ELR (cell line): ENCODE measurements at places on chromosomes 16 and 17.

- peak; percentile 28 for DNase-seq
These were observed at the start of gene DNASE1L2 for GRCh38 chr16:2236337-2237101. DNASE1L2 (plus strand) TSS chr16:2236444; CDS start chr16:2236817, 373 bp downstream.

DNA sequence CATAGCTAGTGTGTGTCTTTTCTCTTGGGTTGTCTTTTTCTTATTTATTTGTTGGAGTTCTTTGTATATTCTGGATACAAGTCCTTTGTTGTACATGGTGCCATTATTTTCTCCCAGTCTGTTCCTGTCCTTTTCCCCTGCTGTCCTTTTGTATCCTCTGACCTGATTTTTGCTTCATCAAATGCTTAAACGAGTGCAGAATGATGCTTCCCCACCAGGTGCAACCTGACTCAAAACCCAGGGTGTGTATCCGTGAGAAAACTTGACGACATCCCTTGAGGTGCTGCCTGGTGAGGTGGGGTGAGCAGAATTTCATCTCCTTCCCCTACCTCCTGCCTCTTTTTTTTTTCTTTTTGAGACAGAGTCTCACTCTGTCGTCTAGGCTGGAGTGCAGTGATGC is 88.6 kb downstream of the NTN1 start:
- DNase-seq, result no peak

DNA sequence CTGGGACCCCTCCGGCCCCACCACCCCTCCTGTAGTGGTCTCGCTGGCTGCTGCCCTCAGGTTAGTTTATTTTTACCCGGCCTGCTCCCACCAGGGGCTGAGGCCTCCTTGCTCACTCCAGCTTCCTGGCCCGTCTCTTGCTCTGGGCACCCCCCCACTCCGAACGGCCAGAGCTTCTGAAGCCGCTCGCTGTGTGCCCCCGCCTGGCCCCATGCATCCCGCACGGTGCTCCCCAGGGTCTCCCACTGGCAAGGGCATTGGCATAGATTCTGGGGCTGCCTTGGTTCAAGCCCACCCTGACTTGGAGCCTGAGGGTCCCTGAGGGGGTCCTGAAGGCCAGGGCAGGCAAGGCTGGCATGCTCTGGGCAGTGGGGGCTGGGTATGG is 186.4 kb downstream of the SEC14L1 start:
- DNase-seq, result no peak

DNA sequence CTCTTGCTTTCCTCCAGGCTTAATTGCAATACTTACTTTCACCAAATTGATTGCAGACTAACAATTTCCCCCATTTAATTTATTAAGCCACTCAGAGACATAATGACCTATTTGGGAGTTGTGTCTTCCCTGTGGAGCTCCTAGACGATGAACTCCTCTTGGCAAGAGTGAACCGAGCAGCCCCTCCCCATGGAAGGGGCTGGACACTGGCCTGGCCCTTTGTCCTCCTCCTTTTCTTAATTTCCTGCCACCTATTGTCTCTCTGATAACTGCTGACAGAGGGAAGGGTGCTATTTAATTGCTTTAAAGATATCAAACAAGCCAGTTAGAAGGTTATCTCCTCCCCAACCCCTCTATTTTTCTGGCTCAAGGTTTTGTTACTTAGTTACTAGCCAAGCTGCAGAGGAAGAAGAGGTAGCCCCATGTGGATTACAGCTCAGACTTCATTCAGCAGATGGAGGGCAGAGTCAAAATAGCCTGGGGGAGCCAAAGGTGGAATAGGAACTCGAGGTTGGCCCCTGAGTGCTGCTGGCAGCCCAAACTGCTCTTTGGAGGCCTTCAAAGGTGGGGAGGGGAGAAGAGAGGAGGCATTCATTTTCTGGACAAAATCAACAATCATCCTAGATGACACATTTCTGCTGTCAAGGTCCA is 3.7 kb upstream of the SSTR2 start:
- no peak for DNase-seq

- no peak for DNase-seq
These were observed 1.0 kb downstream of the MTMR4 start for GRCh38 chr17:58513267-58513964.

- DNase-seq, result no peak
These were observed 18.5 kb downstream of the LMF1 start for GRCh38 chr16:952321-952720.
